Aorta (tissue), 5 donors: ENCODE measurements at places on chromosomes 2 and 18. TPM values are rescaled to one million over a fixed set of nuclear protein-coding genes. Genes with fewer than 3 reads are reported as not detected.

- no peaks in the 10 kb centered on the region for H3K36me3 ChIP-seq
- DNase-seq: no peak
- H3K27ac ChIP-seq: no peak overlapping the region
- H3K27me3 ChIP-seq: no peaks in the 10 kb centered on the region
Measured at GRCh38 chr2:199570934-199571333, 113.2 kb upstream of the SATB2 start.

DNA sequence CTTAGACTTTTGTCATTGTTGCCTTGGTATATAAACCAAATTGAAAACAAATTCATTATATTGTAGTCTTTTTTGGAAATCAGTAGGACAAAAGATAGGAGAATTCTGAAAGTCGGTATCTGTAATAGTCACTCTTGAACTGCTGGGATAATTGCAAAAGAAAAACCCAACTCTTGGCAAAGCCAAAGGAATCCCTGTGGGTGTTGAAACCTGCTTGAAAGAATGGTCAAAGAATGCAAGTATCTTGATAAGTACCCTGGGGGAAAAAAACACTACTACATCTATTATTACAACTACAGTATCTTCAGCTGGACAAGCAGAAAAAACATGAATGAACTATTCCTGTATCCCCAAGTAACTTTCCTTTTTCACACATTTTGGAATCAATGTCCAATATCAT, 7.3 kb upstream of the FAM237A start:
- DNase-seq: no peak
- H3K4me1 ChIP-seq: no peaks in the 10 kb centered on the region
- H3K27me3 ChIP-seq: no peaks in the 10 kb centered on the region
- no peaks in the 10 kb centered on the region for H3K36me3 ChIP-seq
- no peak overlapping the region for H3K4me3 ChIP-seq
- H3K27ac ChIP-seq: no peak overlapping the region

DNA sequence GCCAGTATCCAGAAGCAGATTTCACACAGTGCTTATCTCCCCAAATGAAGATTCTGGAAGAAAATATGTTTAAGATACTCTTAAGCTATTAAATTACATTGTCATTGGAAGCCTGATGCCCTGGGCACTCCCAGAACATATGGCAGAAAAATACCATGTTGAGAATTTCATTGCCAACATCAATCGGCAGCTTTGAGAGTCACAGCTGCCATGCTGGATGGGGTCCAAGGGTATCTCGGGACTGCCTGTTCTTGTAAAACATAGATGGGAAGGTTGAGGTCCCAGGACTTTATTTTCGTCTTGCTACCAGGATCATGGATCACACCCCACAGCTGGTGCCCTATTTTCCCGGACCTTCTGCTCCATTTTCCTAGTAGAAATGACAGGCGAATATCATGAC, 632.5 kb downstream of the SUCLG1 start:
- H3K27ac ChIP-seq: no peak overlapping the region
- no peaks in the 10 kb centered on the region for H3K27me3 ChIP-seq
- DNase-seq: no peak
- H3K4me1 ChIP-seq: no peaks in the 10 kb centered on the region
- H3K36me3 ChIP-seq: no peaks in the 10 kb centered on the region

DNA sequence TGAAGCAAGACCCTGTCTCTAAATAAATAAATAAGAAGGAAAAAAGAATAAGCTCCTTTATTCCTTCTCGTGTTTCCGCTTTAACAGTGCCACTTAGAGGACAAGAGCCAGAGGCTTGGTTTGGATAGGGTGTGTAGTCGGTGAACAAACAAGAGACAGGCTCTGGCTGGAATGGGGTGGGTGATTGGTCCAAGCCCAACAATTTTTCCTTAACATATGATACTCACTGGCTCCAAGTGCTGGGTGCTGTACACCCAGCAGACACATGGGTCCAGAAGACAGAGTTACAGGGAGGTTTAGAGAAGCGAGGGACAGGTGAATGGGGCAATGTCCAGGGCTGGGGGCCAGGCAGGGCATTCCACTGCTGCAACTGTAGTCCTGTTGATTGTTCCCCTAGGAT, 77.8 kb downstream of the NCAPH start:
- peak overlapping the region; percentile 7 for H3K27ac ChIP-seq
- no peaks in the 10 kb centered on the region for H3K4me1 ChIP-seq
- H3K36me3 ChIP-seq: no peaks in the 10 kb centered on the region
- no peak for DNase-seq

GRCh38 chr2:194260185-194260584, 1396.8 kb upstream of the SLC39A10 start:
- DNase-seq: no peak
- H3K27me3 ChIP-seq: no peaks in the 10 kb centered on the region
- no peaks in the 10 kb centered on the region for H3K4me1 ChIP-seq
- no peaks in the 10 kb centered on the region for H3K36me3 ChIP-seq
- H3K27ac ChIP-seq: no peak overlapping the region

DNA sequence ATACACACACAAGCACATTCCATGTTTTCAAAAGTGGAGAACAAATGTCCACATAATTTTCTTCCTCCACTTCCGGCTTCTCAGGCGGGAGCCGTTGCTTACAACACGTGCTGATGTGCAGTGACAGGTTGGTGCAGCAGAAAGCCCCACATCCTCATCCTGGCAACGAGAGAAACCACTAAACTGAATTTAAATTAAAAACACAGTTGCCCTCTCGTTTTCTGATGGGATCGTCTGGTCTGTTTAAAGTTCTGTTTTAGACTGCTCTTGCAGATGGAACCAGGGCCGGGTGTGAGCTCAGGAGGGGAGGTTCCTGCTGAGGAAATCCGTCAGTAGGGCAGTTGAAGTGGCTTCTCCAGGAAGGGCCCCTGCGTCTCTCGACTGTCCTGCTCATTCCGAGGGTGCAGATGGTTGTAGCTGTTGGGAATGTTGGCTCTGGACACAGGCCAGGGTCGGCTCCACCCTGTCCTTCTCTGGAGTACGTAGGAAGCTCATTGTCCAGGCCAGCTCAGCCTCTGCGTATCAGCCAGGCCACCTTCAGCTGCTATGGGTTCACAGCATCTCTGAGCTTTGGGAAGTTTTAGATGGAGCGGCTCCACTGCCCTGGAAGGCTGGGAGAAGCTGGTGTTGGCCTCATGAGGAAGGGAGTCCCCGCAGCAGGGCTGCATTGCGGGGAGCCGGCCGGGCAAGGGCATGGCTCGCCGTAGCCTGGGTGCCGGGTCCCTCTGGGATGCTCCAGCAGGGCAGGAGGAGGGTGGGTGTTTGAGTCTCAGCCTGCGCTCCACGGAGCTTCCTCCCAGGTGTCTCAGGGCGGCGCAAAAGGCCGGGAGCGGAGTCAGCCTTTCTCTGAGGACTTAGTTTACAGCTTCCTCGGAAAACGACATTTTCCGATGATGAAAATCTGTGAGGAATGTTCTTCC, 58.3 kb downstream of the NFATC1 start:
- no peaks in the 10 kb centered on the region for H3K4me1 ChIP-seq
- no peak overlapping the region for H3K27ac ChIP-seq
- H3K4me3 ChIP-seq: no peak overlapping the region
- peaks cover 4% of the 10 kb centered on the region for H3K36me3 ChIP-seq
- no peaks in the 10 kb centered on the region for H3K27me3 ChIP-seq

DNA sequence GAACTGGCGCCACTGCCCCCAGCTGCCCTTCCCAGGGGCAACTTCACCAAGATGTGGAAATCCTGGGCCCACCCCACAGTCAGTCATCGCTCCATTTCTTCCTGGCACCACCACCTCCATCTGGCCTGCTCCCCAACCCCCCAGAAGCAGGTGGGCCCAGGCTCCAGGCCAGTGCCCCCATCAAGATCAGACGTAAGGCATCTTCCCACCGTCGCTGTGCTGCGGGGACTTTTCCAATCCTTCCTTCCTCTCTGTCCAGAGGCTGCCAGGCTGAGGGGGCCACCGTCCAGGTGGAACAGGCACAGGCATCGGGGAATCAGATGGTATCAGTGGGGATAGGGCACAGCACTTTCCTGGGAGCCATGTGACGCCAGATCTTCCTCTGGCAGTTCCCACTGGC, 8.1 kb downstream of the PRLH start:
- DNase-seq: peak; percentile 41
- H3K27me3 ChIP-seq: no peaks in the 10 kb centered on the region
- no peak overlapping the region for H3K4me3 ChIP-seq

DNA sequence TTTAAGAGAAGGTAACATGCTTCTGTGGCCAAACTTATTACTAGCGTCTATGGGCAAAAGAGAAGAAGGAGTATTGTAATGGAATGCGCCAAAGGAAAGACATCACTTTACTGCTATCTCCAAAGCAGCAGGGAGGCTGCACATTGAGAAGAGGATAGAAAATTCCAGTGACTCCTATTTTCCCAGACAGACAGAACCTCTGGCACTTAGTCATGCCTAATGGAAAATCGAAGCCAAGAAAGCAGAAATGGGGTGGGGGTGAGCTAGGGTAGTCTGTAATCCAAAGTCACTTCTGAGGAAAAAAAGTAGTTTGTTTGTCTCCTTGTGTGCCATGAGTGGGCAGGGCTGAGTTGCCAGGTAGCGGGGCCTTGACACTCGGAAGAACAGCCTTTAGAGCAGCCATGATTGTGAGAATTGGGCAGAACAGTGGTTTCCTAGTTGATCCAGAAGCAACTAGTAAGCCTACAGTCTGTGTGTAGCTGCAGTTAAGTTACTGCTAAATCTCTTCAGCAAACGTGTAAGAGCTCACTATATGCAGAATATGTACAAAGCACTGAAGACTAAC, 79.4 kb upstream of the FOSL2 start:
- no peak for DNase-seq
- H3K4me3 ChIP-seq: no peak overlapping the region
- no peak overlapping the region for H3K27ac ChIP-seq
- H3K4me1 ChIP-seq: no peaks in the 10 kb centered on the region

- no peak overlapping the region for H3K4me3 ChIP-seq
- no peak for DNase-seq
- H3K4me1 ChIP-seq: no peaks in the 10 kb centered on the region
- no peaks in the 10 kb centered on the region for H3K27me3 ChIP-seq
Measured at GRCh38 chr2:204533629-204534370, 11.5 kb upstream of the PARD3B start.

DNA sequence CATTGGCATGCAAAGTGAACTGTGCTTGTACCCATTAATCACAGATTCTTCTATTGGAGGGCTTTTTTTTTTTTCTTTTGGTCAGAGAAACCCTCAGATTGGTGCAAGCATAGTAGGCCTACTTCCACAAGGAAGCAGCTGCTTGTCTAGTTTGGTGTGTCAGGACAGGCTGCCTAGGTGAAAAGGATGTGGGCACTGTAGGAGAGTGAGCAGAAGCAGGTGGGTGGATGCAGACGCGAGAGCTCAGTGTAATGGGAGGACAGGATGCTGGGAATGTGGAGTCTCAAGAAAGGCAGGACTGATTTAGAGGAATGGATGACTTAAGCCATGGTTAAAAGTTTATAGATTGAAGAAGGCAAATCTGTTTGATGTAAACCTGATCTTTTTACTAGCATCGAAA, 3.1 kb downstream of the ELP2 start:
- no peaks in the 10 kb centered on the region for H3K27me3 ChIP-seq
- H3K27ac ChIP-seq: no peak overlapping the region
- H3K36me3 ChIP-seq: peaks cover 1% of the 10 kb centered on the region
- DNase-seq: no peak
- peaks cover 2% of the 10 kb centered on the region for H3K4me1 ChIP-seq
- no peak overlapping the region for H3K4me3 ChIP-seq

DNA sequence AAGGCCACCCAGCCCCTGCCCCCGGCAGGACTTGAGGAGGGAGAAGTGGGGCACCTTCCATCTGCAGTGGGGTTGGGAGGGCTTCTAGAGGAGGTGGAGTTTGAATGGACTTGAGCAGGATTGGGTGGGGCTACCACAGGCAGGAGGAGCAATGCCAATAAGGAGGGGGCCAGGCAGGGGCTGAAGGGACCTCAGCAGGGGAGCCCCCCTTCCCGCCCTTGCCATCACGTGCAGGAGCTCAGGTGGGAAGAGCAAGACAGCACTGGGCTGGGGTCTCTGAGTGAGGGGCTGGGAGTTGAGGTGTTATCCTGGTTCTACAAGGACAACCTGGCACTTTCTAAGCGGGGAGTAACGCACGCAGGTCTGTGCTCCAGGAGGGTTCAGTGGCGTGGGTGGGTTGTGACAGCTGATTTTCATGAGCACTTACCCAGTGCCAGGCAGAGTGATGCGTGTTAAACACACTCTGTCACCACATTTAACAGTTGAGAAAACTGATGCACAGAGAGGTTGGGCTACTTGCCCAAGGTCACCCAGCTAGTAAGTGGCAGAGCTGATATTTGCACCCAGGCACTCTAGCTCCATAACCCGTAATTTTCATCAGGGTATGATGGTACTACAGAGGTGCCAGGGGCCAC, 4.8 kb downstream of the CHRND start:
- H3K4me3 ChIP-seq: no peak overlapping the region
- H3K36me3 ChIP-seq: no peaks in the 10 kb centered on the region
- H3K27ac ChIP-seq: no peak overlapping the region
- DNase-seq: peak; percentile 38

GRCh38 chr18:963276-963675, 58.6 kb downstream of the ADCYAP1 start:
- no peaks in the 10 kb centered on the region for H3K36me3 ChIP-seq
- no peaks in the 10 kb centered on the region for H3K27me3 ChIP-seq
- H3K4me3 ChIP-seq: no peak overlapping the region
- H3K4me1 ChIP-seq: no peaks in the 10 kb centered on the region
- H3K27ac ChIP-seq: no peak overlapping the region

DNA sequence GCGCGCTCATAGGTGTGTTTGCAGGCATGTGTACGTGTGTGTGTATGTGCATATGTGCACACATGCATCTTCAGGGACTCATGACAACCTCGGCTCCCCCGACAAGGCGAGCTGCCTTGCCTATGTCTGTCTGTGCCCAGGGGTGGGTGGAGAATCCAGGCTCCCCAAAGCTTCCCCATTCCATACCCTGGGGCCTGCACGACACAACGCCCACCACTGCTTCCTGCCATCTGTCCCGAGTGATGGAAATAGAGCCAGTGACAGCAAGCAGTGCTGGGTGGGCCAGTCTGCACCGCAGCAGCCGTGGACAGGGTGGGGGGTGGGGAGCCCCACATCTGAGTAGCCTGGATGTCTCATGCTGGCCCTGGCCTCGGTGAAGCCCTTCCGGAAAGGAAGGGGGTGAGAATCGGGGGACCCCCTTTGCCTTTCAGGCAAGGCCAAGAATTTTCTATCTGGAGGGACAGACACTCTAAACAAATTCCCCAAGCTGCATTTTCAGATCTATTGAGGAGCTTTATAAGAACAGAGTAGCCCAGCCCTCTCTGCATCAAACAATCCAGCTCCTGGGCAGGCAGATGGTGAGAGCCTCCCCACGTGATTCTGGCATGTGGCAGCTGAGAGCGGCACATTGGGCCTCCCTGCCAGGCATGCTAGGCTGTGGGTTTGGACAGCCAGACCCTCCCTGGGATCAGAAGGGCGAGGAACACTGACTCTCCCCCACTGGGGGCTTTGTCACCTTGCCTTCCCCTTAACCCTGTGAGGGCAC, 4.9 kb downstream of the KCNIP3 start:
- no peaks in the 10 kb centered on the region for H3K36me3 ChIP-seq
- no peaks in the 10 kb centered on the region for H3K4me1 ChIP-seq
- DNase-seq: no peak
- H3K4me3 ChIP-seq: no peak overlapping the region

DNA sequence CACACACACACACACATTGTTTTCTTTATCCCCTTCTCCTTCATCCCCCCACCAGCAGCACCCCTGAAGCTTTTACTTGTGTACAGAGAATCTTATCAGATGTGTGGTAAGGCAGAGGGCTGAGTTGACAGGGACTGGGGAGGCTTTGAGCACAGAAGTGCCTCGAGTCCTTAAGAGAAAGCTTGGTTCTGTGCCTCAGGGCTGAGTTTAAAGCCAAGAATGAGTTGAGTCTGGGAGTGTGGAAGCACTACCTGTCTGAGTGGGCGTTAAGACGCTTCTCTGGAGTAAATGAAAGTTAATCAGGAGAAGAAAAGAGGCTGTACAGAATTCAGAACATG, 2.7 kb downstream of the ID2 start:
- peaks cover 2% of the 10 kb centered on the region for H3K27me3 ChIP-seq
- peak overlapping the region; percentile 56 for H3K4me3 ChIP-seq
- peak overlapping the region; percentile 52 for H3K27ac ChIP-seq

Gene KIAA2012
- total RNA-seq: not detected

Gene ARL5A
- 78.9 TPM for total RNA-seq

Gene TSPYL6
- not detected for total RNA-seq

Gene MERTK
- total RNA-seq: 29.7 TPM
